ENCODE measurements at places on chromosomes 5 and 9. TPM values are rescaled to one million over a fixed set of nuclear protein-coding genes. Genes with fewer than 3 reads are reported as not detected.

SMC2 gene
- 66.4 TPM for total RNA-seq

SV2C gene
- total RNA-seq = 0.07 TPM

PCDHGA1 gene
- total RNA-seq = 0.07 TPM

ASPN gene
- total RNA-seq = not detected

DNA sequence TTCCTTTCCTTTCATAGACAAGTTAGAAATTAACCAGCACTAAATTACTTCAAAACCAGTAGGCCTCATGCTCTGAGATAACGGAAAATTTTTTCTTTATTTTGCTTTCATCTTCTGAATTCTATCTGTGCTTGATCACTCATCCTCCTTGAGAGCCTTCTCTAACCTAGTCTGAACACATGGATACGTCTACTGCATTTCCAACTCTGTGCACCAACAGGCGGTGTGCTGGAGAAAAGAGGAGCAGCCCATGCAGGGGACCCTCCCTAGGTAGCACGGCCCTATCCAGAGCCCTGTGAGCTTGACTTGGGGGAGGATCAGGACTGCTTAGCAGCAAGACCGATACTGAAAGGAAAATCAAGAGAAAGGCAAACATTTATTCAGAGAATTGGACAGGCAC, 149.8 kb downstream of the AUH start:
- H3K36me3 ChIP-seq = peaks cover 44% of the 10 kb centered on the region
- H3K27me3 ChIP-seq = no peaks in the 10 kb centered on the region
- peak; percentile 50 for DNase-seq
- peak overlapping the region; percentile 48 for H3K4me3 ChIP-seq
